ENCODE measurements at places on chromosomes 2 and 18.

- DNase-seq = no peak
Observed at GRCh38 chr18:8001711-8002301, 434.7 kb downstream of the PTPRM start.

GRCh38 chr2:6233993-6234392 lies 541.8 kb downstream of the SOX11 start:
- DNase-seq = no peak

DNA sequence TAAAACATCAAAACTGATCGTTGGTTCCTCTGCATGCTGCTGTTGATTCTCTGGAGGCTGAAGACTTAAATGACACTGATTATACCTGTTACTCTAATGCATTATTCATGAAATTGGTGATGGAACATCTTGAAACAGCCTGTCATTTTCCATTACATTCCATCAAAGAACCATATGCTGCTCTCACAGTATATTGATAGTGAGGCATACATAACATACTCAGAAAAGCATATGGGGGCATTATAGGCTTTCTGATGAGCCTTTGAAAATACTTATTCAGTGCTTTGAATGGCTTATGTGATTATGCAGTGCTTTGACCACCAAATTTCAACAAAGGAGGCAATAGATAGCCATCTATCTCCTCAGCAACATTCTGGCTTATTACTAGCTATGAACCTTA lies 392.1 kb downstream of the CDH19 start:
- DNase-seq = no peak

- DNase-seq = no peak
Observed at GRCh38 chr2:205878999-205879762, 196.9 kb downstream of the NRP2 start.

DNA sequence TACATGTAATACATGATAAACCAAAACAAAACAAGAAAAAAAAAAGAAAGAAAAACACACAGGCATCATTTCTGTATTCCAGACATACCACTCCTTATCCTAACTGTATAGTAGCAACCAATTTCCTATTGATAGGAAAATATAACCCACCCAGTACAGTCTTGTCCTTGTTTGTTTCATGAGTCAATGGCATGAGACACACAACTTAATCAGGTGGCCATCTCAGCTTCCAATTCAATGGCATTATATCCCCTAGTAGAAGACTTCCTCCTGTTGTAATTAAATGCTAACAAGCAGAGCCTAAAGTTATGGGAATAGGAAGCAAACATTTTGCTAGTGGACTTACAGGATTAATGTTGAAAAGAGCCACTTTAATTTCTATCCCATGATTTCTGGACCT lies 121.0 kb upstream of the NOL4 start:
- DNase-seq = no peak

- DNase-seq = peak; percentile 83
Observed at GRCh38 chr2:70964596-70965386, 13.6 kb upstream of the ANKRD53 start.

DNA sequence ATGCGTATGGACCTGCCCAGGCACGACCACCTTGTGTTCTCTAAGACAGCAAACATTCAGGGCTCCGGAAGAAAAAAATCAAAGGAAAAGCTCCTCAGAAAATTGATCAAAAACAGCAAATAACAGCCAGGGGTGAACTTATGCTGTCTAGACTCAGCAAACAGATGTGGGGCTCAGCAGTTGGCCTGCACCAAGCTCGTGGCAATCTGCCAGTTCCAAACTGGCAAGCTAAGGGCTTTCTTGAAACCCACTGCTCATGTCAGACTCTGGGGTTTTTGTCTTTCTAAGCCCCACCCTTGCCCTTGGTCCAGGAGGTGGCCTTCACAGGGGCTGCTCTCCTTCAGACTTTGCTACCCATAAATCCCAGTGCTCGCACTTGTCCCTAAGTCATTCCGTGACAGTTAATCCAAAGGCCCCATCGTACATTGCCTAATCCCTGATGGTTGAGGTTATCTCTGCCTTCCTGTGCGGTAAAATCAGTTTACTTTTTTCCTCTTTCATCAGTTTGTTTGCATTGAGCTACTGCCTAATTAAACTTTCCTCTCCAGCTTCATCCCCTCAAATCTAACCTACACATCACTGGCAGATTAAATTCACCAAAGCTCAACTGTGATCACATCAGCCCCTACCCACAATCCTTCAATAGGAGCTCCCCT lies 408.0 kb downstream of the LRATD1 start:
- DNase-seq = no peak

- no peak for DNase-seq
Observed at GRCh38 chr18:48649231-48649630, 110.4 kb downstream of the CTIF start.

GRCh38 chr2:99900556-99900955 lies 241.8 kb downstream of the AFF3 start:
- no peak for DNase-seq

- no peak for DNase-seq
Observed at GRCh38 chr2:46514738-46515137, 35.4 kb downstream of the TMEM247 start.

DNA sequence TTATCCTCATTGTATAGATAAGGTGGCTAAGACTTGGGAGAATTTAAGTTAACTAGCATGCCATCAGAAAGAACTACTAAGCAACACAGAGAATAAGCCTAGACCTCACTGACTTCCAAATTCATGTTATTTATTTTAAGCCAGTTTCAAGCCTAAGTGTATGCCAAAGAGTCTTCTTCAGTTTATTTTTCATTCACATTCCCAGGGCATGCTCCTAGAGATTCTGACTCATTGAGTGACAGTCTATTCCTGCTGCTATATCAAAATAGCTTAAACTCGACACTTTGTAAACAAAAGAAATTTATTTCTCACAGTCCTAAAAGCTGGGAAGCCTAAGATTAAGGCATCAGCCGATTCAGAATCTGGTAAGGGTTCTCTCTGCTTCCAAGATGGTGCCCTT lies 467.1 kb downstream of the MBD2 start:
- DNase-seq = no peak
